Activated CD8-positive, alpha-beta memory T cell treated with anti-CD3 and anti-CD28 coated beads for 48 hours (primary cell): ENCODE measurements at places on chromosomes 2 and 18.

GRCh38 chr2:120128216-120128615, 95.0 kb downstream of the TMEM185B start:
- DNase-seq = no peak

DNA sequence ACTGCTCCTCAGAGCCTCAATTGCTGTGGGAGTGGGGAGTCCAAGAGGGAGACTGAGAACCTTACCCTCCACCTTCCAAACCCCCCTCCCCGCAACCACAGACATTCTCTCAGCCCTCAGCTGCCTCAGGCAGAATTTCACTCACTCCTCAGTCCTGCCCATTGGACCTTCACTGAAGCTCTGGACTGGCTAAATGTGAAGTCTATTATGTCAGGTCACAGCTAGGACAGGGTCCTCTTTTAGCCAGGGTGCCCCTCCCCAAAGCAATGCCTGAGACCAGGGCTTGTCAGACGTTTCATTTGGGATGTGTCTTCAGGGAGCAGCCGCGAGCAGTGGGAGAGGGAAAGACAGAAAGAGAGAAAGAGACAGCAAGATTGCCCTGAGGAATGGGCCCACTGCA, 199.3 kb upstream of the CCDC68 start:
- DNase-seq = no peak

GRCh38 chr2:51263951-51264350, 232.0 kb upstream of the NRXN1 start:
- no peak for DNase-seq

DNA sequence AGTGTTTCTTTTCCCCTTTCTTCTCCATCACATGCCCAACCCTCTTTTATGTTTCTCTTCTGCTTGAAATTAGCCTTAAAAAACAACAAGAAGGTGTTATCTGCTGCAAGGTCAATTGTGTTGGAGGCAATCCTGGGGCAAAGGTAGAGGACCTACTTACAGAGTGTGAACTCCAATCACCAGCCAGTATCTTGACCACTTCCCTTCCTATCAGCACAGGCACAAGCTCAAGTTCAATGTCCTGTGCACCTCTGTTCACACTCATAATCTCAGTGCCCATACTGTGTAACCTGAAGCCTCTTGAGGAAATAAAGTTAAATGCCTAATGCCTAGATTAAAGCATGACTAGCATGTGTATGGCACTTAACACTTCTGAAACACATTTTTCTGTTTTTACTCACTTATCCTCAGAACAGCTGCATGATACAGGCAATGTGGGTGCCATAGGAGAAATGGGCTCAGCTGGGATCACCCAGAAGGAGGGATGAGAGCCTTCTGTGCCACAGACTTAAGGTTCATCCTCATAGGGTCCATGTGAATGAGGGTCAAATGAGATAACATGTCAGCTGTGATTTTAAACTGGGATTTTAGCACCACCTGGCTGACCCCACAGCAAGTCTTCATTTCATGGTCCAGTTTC, 701.5 kb downstream of the BCL11A start:
- DNase-seq = no peak

- DNase-seq = no peak
These were observed 311.2 kb upstream of the PKDCC start for GRCh38 chr2:41736586-41736985.

- no peak for DNase-seq
These were observed 173.9 kb downstream of the FHOD3 start for GRCh38 chr18:36471393-36471792.

DNA sequence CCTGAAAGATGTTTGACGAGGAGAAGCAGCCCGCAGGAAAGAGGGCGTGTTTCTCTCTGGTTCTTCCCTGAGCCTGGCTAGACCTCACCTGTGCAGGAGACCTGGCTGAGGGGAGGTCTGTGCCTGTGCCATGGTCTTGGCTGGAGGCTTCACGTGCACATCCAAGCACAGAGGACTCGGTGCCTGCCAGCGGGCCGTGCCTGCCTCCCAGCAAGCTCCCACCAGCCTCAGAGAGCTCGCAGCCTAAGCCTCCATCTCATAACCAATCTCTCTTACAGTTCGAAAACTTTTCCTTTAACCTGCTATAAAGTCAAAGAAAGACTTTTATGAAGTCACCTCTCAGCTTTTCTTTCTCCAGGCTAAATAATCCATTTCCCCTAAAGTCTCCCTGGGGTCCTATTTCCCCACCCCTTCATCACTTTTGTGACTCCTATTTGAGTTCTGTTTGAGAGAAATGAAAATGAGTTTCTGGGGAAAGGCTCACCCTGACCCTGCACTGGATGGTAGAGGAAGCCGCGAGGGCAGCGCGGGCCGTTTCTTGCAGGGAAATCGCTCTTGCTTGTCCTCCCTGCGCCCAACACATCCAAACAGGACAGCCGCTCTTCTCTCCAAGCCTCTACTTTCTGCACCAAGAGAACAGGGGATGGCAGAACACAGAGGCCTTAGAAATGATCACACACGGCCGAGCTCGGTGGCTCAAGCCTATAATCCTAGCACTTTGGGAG, 521.0 kb downstream of the SOX11 start:
- no peak for DNase-seq

GRCh38 chr18:79062806-79063205, 6.4 kb upstream of the ATP9B start:
- no peak for DNase-seq

DNA sequence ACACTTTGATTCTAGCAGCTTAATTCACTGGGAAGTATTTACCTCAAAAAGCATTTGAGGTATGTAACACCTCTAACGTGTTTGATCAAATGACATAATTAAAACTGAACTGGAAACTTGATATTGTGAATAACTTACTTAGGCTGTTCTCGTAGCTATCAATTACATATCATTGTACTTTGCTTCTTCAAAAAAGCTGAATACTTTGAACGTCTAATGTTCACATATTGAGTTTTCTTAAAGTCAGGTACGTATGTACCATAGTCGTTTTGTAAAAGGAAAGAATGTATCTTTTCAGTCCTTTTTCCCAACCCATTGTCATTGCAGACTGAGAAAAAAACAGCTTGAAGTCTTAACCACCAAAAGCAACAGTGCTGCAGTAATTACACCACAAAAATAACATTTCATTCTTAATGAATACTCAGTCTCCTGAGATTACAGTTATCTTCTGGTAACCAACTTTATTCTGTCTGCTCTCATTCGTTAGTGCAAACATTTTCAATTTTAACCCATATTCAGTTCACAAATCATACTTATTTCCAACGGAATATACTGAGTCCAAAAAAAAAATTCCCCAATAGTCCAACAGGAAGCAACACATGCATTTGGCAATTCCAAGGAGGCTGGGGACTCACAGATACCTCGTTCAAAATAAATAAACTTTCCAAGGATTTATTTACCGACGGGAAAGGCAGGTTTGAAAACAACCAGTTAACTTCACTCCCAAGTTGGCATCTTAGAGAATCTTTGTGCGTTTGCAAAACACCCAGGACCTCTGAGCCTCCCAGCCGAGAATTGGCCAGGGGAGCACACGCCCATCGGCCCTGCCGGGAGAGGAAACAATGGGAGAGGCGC, 1.1 kb downstream of the CHN1 start:
- DNase-seq = no peak

- no peak for DNase-seq
These were observed 894 bp downstream of the SMAD7 start for GRCh38 chr18:48949606-48950535.

- DNase-seq = no peak
These were observed 603.7 kb upstream of the ZEB2 start for GRCh38 chr2:145123606-145124005.

DNA sequence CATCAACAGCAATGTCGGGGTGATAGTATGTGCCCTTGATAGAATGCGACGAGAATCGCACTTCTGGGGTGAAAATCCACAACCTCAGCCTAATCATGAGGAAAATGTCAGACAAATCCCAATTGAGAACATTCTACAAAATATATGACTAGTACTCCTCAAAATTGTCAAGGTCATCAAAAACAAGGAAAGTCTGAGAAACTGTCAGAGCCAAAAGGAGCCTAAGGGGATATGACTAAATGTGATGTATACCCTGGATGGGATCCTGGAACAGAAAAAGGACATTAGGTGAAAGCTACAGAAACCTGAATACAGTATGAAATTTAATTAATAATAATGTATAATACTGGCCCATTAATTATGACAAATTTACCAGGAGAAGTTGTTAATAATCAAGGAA, 7.6 kb upstream of the CACNB4 start:
- no peak for DNase-seq

DNA sequence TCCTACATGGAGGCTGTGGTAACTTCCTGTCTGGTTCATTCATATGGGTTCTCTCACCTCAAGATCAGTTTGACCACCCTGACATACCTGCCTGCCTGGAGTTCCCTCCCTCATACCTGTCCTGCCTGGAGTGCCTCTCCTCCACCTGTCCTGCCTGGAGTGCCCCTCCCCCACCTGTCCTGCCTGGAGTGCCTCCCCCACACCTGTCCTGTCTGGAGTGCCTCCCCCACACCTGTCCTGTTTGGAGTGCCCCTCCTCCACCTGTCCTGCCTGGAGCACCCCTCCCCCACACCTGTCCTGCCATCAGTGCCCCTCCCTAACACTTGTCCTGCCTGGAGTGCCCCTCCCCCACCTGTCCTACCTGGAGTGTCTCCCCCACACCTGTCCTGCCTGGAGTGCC, 461.9 kb downstream of the PTPRM start:
- no peak for DNase-seq

DNA sequence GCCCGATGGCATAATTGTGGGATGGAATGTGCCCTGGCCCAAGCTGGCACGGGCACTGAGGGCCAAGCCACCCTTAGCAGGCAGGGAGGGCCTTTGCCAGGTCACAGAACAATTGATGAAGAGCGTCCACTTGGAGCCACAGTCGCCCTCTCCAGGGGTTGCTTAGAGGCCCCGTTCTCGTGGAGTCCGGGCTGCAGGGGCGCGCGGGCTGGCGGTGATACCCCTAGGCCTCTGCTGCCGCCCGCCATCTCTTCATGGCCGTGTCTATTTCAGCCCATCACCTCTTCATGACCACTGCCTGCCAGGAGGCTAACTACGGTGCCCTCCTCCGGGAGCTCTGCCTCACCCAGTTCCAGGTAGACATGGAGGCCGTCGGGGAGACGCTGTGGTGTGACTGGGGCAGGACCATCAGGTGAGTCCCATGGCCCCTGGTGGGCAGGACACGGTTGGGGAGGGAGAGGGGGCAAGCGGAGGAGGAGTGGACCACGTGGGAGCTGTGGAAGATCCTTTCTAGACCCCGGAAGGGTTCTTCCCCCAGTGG, 17.6 kb downstream of the RAMP1 start:
- DNase-seq = no peak
